Stimulated activated CD8-positive, alpha-beta memory T cell treated with anti-CD3 and anti-CD28 coated beads, Interleukin-15, amount 100 ng/mL, for 4 hours (primary cell): ENCODE measurements at places on chromosomes 2 and 18.

DNA sequence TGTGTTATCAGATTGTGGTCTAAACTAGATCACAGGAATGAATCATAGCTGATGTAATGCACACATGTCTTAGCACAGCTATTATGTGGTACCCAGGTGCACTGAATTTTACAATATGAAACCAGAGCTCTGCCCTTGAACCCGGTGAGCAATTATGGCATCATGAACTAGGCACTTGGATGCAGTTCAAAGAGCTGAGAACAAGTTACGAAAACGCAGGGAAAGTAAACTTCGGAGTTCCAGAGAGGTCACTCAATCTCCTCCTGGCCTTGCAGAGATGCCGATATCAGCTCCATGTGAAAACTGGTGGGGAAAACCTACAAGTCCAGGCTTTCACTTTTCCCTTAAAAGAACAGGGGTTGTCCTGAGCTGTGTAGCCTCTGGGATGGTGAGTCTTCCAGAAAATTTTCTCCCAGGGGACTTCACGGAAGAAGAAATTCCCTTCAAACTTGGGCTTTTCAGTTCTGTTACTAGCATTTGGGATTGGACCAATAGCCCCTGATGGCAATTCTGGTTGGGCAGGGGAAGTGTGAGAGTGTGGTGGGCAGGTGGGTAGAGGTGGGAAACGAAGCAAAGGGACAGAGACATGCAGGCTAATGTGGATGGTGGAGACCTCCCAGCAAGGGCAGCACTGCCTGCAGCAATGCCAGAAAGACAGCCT lies 71.1 kb upstream of the SH3BP4 start:
- DNase-seq = no peak

GRCh38 chr2:168633895-168634294 lies 168.5 kb upstream of the NOSTRIN start:
- no peak for DNase-seq

- DNase-seq = no peak
Measured at GRCh38 chr2:47313141-47313691, 89.7 kb upstream of the MSH2 start.

DNA sequence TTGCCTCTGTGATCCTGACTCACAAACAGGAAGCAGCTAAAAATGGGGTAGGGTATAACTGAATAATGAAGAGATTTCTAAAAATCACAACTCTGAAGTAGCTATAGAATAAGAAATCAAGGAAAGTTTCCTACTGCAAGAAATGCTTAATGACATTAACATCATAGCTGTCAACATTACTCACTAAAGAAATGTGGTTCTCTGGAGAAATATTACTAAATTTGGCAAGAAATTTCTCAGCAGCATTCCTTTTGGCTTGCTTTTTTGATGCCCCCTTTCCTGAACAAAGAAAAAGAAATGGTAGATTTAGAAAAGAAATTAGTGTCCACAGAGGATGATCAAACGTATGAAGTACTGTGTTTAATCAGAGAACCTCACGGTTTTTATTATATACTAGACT lies 9.5 kb downstream of the PRKRA start:
- DNase-seq = no peak

DNA sequence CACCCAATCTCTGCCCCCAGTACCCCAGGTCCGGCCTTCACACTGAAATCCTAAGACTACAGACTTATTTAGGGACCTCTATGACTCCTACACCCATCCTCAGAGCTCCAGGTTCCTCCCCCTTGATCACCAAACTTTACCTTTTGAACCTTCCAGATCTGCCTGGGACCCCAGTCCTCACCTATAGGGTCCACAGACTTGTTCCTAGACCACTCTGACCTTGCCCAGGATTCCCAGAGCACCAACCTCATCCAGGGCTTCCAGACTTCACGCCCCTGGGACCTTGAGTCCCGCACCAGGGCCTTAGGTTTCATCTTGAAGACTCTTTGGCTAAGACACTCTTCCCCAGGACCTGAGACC lies 462 bp downstream of the CHCHD5 start:
- no peak for DNase-seq

DNA sequence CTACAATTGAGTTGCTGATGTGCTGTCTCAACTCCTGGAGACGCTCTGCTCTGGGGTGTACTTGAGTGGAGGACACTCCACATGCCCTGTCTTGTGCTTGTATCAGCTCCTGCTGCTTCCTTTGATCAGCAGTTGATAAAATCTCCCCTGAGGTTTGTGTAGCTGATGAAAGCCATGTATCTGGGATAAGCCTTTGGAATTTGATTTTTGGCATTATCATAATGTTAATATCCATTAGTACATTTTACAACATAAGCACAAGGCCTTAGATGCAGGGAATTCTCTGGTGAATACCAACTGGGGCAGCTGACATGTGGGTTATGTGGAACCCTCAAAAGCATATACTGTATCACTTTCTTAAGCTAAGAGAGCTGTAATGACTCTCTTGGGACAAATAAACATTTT lies 222.7 kb upstream of the ITGA4 start:
- DNase-seq = no peak

DNA sequence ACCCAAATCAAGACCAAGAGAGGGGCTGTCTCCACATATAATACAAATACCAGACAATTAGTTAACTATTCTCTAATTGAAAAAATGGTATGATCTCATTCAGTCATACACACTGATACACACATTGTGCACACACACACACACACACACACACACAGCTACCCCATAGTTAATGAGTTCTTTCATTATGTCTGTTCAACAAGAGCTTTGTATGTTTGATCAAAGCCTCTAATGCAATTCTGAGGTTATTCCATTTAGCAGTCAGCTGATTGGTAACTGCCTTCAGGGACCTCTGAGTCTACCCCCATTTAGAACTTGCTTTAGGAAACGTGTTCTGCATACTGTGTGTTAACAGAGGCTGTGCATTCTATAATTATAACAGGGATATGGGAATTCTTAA lies 741.4 kb upstream of the LRRTM4 start:
- DNase-seq = no peak

- no peak for DNase-seq
Measured at GRCh38 chr2:46847185-46847710, 68.4 kb downstream of the MCFD2 start.

DNA sequence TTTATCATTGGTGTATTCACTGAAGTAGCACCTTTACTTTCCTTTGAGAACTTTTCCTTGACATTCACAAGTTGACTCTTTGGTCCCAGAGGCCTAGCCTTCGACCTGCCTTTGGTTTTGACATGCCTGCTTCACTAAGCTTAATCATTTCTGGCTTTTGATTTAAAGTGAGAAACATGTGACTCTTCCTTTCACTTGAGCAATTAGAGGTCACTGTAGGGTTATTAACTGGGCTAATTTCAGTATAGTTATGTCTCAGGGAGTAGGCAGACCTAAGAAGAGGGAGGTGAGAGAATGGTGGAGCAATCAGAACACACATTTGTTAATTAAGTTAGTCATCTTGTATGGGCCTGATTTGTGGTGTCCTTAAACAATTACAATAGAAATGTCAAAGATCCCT lies 1040.7 kb upstream of the SLC39A10 start:
- no peak for DNase-seq

- DNase-seq = no peak
Measured at GRCh38 chr2:101540518-101540917, 65.6 kb upstream of the RFX8 start.

GRCh38 chr2:236321415-236321814 lies 57.2 kb upstream of the ASB18 start:
- no peak for DNase-seq

GRCh38 chr2:142100139-142100873 lies 30.5 kb downstream of the LRP1B start:
- DNase-seq = no peak

- no peak for DNase-seq
Measured at GRCh38 chr18:26863921-26864497, 1.5 kb downstream of the AQP4 start.

GRCh38 chr2:178479758-178480226 lies 465 bp upstream of the PLEKHA3 start:
- no peak for DNase-seq

DNA sequence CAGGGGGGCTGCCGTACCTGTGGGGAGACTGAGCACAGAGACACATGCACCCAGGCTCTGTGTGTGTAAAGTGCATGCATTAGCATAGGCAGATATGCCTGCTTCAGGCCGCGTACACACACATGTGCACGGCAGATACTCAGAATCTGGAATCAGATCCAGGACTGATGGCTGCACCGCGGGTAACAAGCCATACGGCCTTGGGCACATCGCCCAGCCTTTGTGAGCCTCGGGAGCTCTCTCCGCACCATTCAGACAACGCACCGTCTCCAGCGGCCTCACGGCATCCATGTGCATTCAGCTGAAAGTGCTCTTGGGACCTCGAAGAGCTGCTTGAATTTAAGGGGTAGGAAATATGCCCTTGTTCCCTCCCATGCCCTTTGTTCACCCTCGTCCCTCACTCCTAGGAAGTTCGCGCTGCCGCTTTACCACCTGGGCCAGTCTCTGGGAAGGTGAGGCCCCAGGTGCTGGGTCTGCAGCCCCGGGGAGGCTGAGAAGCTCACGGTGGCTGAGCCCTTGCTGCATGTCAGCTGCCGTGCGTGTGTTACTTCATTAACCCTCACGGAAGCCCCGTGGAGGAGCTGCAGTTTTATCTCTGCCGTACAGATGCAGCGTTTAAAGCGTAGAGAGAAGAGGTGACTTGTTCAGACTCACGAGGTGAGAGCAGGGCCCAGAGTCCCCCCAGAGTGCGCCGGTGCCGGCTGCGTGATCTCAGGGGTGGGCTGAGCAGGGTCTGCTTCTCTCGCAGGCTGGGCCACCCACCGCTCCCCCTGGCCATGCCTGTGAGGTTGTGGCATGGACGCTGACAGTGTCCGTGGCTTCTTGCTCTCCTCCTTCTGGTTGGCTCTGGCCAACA lies 377.7 kb upstream of the MYT1L start:
- DNase-seq = no peak

DNA sequence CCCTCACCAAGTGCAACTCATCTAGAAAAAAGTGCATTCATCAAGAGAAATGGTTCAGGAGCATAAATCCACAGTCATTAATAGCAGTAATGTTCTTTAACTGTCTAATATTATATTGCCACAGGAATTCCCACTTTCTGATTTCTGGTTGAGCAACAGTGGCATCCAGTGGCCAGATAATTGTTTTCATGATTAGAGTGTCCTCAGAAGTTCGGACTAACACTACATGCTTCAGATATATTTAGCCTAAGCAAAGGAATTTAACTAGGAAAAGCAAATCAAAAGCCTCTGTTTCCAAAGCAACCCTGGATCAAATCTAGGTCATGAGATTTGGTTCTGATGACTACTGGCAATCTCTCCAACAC lies 9.8 kb upstream of the ERBB4 start:
- DNase-seq = no peak

DNA sequence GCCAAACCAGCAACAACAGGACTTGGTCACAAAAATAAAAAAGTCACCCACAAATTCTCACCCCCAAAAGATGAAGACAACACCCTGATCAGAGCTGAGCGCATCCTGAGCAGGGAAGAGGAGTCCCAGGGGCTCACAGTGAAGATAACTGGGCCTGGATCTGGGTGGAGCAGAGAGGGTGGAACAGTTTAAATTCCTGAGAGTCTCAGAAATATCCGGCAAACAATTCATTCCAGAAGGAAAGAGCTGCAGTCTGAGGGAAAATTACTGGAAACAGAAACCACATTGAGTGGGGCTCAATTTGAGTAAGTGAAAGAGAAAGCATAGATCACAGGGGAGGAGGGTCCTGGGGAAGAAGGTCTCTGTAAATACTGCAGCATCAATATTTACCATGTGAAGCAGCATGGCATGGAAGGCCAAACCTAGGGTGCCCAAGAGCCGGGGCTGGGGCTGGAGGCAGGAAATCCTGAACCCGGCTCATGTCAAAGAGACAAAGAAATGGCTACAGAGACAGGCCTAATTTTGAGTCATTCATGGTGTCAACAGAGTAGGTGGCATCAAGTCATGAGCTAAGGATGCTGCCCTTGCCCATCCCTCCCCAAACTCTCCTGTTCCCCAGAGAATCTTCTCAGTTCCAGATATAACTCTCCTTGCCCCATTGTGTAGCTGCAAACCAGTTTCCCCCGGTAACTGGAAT lies 61.4 kb upstream of the ZBTB7C start:
- no peak for DNase-seq

- DNase-seq = no peak
Measured at GRCh38 chr2:72010647-72011369, 136.9 kb downstream of the CYP26B1 start.

GRCh38 chr2:79511320-79511951 lies 1.4 kb upstream of the CTNNA2 start:
- no peak for DNase-seq

GRCh38 chr2:126707191-126707590 lies 51.2 kb downstream of the GYPC start:
- no peak for DNase-seq

GRCh38 chr2:569681-570080 lies 107.5 kb downstream of the TMEM18 start:
- no peak for DNase-seq

GRCh38 chr18:38695559-38696280 lies 1130.1 kb upstream of the CELF4 start:
- DNase-seq = no peak

DNA sequence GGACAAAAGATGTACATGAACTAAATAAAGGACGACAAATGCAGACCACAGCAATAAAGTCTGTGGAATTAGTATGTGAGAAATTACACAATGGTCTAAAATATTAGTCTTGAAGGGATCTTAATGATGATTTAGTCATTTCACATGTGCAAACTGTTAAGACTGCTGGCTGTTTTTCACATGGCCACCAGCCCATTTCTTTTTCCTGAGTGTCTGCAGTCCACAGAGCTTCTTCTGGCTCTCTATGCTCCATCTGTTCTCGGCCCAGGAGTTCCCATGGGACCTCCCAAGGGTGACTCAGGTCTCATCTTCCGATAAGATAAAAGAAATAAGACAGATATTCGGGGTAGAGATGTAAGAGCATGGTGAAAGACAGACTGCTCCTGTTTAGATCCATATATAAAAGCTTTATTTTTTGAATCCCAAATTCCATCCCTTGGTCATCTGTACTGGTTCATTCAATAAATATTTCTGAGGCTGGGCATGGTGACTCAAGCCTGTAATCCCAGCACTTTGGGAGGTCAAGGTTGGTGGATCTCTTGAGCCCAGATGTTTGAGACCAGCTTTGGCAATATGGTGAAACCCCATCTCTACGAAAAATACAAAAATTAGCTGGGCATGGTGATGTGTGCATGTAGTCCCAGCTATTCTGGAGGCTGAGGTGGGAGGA lies 20.1 kb downstream of the IL1RL1 start:
- no peak for DNase-seq

DNA sequence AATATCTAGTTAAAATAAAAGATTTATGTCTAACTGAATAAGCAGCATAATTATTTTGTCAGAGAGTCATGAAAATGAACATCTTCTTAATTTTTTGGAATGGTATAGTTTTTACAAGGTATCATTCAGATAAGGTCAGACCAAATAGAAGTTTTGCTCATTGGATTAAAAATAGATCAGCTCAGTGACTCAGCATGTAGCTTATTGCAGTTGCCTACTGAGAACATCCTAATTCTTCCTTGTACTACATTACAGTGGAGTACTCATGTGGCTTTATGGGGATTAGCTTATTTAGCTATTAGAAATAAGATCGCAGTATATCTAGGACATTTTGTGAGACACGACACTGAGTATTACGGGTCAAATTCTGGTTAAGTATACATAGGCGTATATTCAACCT lies 38.2 kb upstream of the PPM1B start:
- DNase-seq = no peak

- no peak for DNase-seq
Measured at GRCh38 chr2:31711737-31712136, 131.0 kb upstream of the SRD5A2 start.

GRCh38 chr18:48548921-48549320 lies 10.1 kb downstream of the CTIF start:
- no peak for DNase-seq

GRCh38 chr2:3639653-3640052 lies 18.3 kb upstream of the ALLC start:
- no peak for DNase-seq
